Lower leg skin (tissue), 4 donors: ENCODE measurements at places on chromosomes 1 and 21.

DNA sequence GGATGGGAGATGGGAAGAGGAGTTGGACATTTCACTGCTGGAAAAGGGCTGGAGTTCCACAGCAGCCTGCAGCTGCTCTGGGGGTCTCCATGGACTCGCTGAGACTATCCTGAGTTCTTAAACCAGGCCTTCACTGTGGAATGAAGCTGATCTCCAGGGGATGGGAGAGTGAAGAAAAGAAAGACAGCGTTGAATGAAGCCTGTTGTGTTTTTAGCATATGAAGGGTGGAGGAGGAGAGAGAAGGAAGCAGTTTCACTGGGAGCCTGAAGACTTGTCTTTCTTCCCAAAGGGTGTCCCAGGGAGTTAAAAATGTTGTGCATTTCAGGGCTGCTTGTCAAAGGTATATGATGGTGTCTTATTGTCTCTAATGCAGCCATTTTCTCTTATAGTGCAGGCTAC is 9.2 kb downstream of the ROR1 start:
- DNase-seq, result no peak

- DNase-seq, result no peak
Measured at GRCh38 chr1:119541389-119541788, 34.4 kb downstream of the HSD3B1 start.

DNA sequence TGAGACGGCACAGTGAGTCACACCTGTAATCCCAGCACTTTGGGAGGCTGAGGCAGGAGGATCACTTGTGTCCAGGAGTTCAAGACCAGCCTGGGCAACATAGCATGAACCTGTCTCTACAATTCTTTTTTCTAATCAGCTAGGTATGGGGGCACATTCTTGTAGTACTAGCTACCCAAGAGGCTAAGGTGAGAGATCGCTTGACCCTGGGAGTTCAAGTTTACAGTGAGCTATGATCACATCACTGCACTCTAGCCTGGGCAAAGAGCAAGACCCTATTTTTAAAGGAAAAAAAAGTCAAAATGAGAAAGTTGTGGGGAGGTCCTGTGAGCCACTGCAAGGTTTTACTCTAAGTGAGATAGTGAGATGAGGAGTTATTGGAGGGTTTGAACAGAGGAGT is 34.8 kb upstream of the AHCTF1 start:
- DNase-seq, result no peak

DNA sequence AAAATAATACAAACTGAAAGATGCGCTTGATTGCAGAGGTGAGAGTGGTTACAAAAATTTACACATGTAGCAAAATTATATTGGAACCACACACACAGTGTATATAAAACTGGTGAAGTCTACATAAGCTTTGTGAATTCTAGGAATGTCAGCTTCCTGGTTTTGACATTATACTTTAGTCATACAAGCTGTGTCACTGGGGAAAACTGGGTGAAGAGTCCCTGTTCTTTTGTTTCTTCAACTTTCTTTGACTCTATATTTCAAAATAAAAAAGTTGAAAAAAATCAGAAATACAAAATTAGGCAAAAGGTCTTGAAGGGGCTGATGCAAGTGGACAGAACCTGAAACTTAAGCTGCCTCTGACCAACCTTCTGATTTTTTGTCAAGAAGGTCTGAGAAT is 3.0 kb downstream of the C1QC start:
- no peak for DNase-seq

GRCh38 chr1:169546087-169546995 is 39.9 kb downstream of the F5 start:
- peak; percentile 76 for DNase-seq

- no peak for DNase-seq
Measured at GRCh38 chr1:119908661-119909060, 12.3 kb upstream of the ADAM30 start.

- DNase-seq, result no peak
Measured at GRCh38 chr1:1788646-1789431, 10.6 kb upstream of the NADK start.

- DNase-seq, result no peak
Measured at GRCh38 chr1:106254748-106255147, 801.7 kb upstream of the PRMT6 start.

DNA sequence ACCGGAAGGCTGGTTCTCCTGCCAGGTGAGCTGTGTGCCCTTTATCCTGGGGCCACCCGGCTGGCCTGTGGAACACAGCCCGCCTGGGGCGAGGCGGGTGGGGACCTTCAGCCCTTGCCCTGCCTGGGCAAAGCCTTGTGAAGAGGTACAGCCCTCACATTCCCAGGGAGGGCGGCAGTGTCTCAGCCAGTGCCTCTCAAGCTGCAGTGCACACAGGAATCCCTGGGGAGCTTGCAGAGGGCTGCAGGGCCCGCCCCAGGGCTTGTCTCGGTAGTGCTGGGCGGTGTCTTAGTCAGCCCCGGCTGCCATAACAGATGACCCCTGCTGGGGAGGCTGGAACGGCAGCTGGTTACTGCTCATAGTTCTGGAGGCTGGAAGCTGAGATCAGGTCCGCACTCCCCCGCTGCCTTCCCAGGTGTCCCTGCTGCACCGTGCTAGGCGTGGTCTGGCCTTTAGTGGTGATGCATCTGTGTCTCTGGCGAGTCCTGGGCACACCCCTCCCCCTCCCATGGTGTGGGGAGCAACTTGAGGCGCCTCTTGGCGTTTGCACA is 12.6 kb downstream of the DFFB start:
- no peak for DNase-seq

GRCh38 chr1:212586206-212587015 is 22.1 kb upstream of the ATF3 start:
- DNase-seq, result no peak

GRCh38 chr1:77716065-77716464 is 33.6 kb upstream of the ZZZ3 start:
- DNase-seq, result no peak

- DNase-seq, result peak; percentile 92
Measured at GRCh38 chr1:108816049-108816893, 40.6 kb downstream of the AKNAD1 start.

DNA sequence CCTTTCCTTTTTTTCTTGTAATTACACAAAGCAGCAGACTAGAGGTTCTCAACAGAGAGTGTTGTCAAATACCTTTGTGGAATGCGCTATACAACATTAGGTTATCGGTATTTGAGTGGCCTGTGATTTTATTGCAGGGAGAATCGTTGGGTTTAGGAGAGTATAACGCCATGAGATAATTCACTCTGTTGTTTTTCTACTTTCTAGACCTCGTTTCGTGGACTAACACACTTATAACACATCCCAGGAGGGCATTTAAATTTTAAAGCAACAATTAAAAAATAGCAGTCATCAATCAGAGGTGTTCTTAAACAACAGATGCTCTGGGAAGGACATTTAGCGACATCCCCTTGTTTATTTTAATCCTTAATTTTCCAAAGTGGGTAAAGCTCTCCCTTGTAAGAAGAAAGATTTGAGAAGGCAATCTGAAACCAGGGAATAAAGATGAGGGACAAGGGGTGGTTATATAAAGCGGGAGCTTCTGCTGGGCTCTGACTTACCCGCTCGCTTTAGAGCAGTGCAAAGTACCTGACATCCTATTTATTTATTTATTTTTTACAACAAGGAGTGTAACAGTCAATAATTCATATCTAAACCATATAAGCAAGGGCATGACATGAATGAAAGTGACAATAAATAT is 4.9 kb downstream of the PBX1 start:
- DNase-seq, result no peak

DNA sequence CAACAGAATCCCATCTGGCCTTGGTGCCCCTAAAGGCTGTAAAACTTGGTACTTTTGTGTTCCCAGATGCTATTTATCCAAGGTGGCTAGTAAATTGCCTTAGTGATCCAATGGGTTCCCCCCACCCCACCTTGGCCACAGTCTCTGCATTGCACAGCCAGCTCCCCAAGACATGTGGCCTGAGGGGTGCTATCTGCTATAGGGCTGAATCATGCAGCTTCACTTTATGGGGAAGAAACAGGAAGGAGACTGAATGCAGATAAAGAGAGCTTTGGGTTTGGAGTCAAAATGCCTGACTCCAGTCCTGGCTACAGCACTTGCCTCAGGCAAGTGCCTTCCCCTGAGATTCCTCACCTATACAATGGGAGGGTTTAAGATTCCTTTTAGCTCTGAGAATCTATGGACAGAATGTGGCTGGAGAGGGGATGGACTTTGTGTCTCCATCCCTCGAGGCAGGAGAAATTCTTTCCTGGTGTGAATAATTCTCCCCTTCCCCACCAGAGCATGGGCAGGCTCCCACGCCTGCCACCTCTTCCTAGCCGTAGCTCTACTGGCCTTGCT is 6.5 kb downstream of the RHEX start:
- no peak for DNase-seq

- no peak for DNase-seq
Measured at GRCh38 chr1:184739796-184740195, 14.9 kb downstream of the EDEM3 start.

DNA sequence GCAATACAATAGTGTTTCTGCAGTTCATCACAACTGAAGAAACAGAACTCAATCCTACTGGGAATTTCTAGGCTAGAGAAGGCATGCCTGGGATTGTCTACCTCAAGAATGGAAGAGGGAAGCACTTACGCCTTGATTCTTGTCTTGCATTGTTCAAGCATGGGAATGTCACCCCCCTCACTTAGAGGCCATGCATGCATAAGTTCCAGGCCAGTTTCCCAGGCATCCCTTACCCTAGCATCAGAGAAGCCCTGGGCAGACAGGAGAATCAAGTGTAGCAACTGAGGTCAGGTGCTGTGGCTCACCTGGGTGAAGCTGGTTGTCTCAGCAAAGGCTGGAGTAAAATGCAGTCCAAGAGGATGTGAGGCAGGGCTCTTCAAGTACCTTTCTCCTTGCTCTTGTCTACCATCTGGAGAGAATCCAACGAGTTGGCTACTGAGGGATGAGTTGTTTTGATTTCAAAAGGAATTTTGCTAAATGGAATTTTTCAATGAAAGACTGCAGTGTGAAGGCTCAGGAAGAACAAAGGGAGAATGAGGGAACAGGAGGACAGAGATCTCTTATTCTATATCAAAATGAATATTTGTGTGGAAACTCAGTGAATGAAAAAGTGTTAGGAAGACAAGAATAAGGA is 174.3 kb downstream of the NEK7 start:
- peak; percentile 48 for DNase-seq

- no peak for DNase-seq
Measured at GRCh38 chr1:5659606-5660005, 332.6 kb downstream of the NPHP4 start.

DNA sequence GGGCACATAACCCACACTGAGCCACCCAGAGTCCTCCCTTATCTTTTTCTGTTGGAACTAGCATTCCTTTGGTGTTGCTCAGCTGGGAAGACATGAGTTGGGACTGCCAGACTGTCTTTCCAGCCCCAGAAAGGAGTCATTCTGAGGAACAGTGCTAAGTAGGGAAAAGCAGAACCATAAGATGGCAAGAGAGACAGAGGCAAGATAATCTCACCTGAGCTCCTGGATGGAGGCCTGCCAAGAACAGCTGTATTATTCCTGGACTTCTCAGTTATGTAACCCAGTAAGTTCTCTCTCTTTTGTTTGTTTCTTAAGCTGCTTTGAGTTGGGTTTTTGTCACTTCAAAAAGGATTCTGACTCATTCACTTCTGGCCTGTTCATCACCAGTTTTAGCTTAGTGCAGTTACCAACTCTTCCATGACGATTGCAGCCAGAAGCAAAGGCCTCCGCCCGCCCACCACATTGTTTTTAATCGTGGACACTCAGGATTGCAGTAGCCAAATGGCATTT is 134.4 kb downstream of the OMA1 start:
- no peak for DNase-seq

DNA sequence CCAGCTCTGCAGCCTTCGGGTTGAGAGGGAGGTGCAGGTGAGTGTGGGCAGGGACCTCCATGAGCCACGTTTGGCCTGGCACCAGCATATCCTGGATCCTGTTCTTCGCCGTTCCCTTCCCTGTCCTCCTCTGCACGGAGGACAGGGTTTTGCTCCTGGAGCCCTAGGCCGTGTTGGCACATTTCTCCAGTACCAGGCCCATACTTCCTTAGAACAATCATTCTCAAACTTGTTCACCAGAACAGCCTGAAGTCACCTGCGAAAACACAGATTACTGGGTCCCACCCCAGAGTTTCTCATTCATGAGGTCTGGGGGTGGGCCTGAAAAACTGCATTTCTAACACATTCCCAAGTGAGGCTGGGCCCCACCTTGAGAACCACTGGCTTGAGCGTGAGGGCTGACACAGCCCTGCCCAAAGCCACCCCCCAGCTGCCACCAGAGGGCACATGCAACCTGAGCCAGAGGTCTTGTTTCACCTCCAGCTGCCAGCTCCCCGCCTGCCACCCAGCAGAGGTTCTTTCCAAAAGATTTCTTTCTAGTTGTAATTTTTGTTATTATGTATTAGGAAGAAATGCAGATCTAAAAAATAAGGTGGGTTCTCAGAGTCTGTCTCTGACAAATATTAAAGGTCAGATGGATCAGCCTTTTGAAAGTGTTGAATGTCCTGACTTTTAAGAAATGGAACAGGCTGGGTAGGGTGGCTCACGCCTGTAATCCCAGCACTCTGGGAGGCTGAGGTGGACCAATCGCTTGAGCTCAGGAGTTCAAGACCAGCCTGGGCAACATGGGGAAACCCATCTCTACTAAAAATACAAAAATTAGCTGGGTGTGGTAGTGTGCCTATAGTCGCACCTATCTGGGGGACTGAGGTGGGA is 39.6 kb upstream of the LDLRAP1 start:
- peak; percentile 81 for DNase-seq

DNA sequence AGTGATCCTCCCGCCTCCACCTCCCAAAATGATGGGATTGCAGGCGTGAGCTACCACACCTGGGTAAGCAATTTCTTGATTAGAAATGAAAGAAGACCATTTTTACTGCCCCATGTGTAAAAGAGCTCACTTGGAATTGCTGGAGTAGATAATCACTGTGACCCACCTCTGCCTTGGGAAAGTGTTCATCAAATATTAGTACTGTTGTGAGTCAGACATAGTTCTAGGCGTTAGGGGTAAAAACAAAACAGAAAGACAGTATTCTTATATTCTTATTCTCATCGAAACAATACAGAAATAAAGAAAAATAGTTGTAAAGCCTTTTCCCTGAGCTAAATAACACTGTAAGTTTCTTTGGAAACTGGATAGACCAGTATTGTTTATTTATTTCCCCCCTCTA is 36.2 kb downstream of the CELF3 start:
- no peak for DNase-seq

DNA sequence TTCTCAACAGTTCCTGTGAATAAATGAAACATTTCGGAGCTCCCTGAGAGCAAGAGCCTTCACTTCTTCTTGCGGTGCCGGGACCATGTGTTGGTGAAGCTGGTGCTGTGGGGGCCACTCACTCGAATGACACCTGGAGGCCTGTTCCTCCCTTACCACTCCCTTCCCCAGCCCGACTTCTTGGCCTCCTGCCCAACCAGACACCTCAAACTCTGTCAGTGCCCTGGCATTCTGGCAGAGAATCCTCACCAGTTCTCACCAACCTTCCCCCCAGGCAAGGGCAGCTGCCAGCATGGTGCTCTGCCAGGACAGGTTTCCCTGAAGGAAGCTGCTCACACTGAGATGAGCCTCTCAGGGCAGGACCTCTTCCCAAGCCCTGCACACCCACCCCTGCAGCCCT is 68.3 kb downstream of the MPZL1 start:
- DNase-seq, result peak; percentile 91

DNA sequence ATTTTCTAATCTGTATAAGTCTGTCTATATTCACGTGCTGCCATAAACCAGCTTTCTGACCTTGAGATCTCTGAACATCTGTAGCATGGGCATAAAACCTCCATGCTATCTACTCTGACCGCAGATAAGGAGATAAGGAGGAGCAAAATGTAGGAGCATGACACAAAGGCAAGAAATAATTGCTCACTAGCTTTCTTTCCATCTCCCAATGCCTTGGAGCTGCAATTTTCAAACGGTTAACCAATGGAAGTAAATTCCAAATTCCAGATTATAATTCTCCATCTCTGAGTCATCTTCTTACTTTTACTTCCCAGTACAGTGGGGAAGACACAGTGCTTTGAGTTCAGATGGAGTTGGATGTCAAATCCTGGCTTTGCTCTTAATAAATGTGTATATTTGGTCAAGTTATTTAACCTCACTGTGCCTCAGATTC is 41.6 kb downstream of the CD58 start:
- no peak for DNase-seq
